Heart right ventricle (tissue), 16 donors: ENCODE measurements at places on chromosomes 7 and 10. TPM values are rescaled to one million over a fixed set of nuclear protein-coding genes. Genes with fewer than 3 reads are reported as not detected.

Gene NPC1L1
- total RNA-seq: 0.29 TPM

Gene CUEDC2
- total RNA-seq: 84.2 TPM

Gene SUN3
- total RNA-seq: not detected

Gene INA
- total RNA-seq: not detected

Gene CTTNBP2
- total RNA-seq: 1.3 TPM

Gene MINDY3
- total RNA-seq: 23.8 TPM

Gene UCN3
- not detected for total RNA-seq

Gene DPP6
- 0.15 TPM for total RNA-seq

Gene PLXNA4
- total RNA-seq: 7.4 TPM

Gene CREM
- 61.5 TPM for total RNA-seq

DNA sequence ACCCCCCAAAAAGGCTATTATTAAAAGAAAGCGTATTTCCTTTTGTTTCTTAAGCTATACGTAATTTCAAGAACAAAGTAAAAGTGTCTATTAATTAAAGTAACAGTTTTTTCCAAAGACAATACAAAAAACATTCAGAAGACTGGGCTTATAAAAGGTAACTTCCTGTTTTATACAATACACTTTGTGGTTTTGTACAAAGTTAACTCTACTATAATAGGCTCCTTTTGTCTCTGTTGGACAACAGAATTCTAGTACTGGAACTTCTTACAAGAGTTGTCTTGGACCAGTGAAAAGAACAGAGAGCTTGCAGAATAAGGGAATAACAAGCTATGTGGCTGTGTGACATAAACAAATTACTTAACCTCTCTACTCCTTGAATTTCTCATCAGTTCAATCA, 21.5 kb downstream of the SFMBT2 start:
- no peak for DNase-seq

GRCh38 chr7:157329447-157329846, 7.4 kb upstream of the DNAJB6 start:
- no peak for DNase-seq

DNA sequence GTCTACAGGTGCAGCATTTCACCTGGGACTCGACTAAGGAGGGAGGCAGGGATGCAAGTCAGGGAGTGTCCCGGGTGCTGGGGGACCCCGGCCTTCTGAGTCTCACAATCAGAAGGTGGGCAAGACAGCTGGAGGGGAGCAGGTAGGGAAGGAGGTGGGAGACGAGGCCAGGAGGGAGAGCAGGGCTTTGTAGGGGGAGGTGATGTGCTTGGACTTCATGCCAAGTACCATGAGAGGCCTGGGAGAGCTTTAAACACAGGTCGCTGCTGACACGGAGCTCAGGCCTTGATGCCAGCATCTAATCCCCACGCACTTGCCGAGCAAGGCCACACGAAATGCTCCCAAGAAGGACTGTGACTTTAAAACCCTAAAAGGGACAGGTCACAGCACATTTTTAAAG, 244.7 kb downstream of the ADARB2 start:
- DNase-seq: no peak

GRCh38 chr10:4670737-4671136, 155.3 kb upstream of the AKR1E2 start:
- no peak for DNase-seq

- DNase-seq: no peak
Measured at GRCh38 chr10:100664316-100665149, 80.8 kb upstream of the PAX2 start.

DNA sequence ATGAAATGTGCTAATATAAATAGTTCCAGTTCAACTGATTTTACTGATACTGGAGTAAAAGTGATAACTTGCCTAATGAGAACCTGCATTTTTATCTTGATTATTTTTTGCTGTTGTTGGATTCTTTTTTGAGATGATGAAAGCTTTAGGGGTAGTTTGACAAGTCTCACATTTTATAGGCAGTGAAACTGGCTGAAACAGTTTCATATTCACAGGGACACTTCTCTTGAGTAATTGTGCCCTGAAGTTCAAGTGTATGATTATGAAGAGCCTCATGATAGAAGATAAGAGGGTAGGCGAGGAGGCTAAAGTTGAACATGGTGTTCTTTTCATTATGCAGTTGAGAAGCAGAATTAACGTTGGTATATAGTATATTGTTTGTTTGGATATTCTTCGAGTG, 5.1 kb downstream of the AUTS2 start:
- no peak for DNase-seq

GRCh38 chr10:113644185-113645120, 19.4 kb downstream of the NRAP start:
- DNase-seq: peak; percentile 14

DNA sequence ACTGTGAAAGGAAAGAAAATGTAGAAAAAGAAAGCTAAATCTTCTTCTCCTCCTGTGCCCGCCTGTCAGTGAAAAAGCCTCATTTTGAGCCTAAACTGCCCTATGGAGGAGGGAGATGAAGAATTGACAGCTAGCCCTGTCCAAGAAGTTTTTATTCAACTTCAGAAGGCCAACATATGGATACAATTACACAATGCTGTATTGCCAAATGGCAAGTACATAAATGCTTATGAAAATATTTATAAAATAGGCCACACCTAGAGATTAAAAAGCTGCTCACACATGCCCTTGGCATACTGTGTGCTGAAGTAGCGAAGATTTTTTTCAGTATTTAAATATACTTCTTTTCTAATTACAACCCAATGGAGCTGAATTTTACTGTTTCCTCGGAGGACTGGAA, 65.1 kb upstream of the NEBL start:
- DNase-seq: no peak

- no peak for DNase-seq
Measured at GRCh38 chr7:127177156-127177555, 75.6 kb downstream of the GRM8 start.

DNA sequence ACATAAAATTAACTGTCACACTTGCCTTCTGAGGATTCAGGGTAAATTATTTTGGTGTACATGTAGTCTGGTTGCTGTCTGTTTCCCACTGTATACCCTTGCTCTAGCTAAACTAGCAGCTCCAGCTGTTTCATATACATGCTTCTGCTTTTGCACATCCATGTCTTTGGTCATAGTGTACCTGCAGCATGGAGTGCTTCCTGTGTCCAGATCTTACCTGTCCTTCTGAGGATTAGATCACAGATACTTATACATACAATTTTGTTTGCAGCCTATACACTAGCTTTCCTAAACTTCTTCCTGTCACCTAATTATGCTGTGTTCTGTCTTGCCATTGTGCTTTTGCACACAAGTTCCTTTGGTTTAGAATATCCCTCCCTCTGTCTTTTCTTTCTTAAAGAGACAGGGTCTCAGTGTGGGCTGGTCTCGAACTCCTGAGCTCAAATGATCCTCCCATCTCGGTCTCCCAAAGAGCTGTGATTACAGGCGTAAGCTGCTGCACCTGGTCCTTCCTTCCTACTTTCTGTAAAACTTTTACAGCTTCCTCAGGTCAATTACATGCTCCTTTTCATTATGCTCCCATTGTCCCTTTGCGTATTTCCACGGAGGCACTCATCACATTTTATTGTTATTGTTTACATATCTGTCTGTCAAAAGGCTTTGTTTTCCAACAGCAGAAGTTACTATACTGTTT, 33.8 kb downstream of the TPST1 start:
- no peak for DNase-seq

DNA sequence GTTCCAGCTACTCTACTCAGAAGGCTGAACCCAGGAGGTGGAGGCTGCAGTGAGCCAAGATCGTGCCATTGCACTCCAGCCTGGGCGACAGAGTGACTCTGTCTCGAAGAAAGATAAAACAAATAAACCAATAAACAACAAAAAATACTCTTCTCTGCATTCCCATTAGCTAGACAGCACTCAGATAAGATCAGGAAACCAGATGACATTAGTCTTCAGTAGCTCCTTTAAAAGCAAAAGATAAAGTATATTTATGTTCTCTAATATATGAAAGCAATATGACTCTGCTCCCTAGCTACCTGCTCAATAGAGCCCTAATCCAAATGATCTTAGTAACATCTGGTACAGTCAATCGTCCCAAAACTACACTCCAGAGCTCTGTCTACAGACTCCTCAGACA, 212.9 kb downstream of the ELMO1 start:
- DNase-seq: no peak

GRCh38 chr10:94211169-94211510, 151.6 kb downstream of the NOC3L start:
- DNase-seq: no peak

- no peak for DNase-seq
Measured at GRCh38 chr10:120607016-120607709, 150.1 kb downstream of the PLPP4 start.

DNA sequence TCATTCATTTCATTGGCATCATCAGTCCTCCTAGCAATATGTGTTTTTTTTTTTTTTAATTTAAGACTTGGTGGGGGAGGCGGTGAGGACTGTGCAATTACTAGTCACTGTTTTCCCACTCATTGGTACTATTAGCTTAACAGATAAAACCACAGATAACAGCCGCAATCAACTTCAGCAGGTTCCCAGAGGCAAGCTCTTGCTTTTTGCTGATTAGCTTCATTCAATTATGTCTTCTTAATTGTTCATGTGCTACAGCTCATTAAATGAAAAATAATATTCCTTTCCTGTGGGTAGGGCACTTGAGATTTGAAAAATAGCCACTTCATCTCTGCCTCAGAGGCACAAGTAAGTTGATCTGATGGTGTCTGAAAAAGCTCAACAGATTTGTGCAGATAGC, 215.5 kb downstream of the PCDH15 start:
- DNase-seq: no peak

DNA sequence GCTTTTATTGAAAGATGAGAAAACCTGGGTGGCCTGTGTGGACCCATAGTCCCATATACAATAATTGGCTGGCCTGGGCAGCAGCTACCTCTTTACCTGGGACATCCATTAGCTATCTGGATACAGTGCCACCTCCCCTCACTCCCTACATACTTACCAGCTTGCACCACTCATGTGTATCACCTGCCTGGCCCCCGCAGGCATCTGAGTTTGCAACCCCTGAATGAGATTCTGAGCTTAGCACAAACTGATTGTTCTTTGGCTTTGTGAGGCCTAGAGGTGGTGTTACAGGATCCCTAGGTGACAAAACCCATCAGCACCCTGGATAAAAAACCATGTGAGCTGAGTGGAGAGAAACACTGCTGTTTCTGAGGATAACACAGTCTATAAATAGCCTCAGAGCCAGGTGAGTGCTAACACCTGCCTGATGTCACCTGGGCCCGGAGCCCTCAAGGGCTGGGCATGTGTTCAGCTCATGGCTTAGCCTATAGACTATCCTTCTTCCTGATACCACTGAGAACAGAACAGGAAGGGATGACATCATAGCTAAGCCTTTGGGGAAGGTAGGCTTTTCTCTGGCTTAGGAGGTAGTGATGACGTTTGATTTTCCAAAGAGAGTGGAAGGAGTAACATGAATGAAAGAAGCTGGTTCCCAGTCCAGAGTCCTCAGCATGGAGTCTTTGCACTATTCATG, 2.6 kb upstream of the PPIF start:
- no peak for DNase-seq

DNA sequence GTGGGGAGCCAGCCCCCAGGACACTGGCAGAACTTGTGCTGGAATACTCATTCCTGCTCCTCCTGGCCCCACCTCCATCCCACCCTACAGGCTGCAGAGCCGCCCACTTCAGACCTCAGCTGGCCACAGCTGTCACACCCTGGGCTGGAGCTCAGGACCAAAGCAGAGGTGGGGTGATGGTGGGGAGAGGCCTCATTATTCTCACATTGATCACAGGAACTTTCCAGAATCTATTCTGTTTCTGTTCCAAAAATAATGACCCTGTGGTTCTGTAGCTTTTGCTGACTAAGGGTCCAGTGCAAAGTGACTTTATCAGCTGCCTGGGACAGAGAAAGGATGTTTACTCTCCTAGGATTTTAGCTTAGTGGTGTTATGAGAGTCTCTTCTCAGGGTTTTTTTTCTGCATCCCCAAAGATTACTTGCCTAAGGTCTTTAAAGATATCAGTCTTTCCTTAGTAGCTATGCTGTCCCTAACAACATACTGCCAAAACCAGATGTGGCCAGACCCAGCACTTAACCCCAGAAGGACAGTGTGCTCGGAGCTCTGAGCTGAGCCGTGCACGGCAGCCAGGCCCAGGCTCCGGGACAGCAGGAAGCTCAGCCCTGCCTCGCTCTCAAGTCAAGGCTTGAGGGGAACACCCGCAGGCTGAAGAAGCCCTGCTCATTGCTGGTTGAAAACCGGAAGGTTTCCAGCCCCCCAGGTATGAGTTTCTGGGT, 223.3 kb downstream of the MLLT10 start:
- DNase-seq: no peak

DNA sequence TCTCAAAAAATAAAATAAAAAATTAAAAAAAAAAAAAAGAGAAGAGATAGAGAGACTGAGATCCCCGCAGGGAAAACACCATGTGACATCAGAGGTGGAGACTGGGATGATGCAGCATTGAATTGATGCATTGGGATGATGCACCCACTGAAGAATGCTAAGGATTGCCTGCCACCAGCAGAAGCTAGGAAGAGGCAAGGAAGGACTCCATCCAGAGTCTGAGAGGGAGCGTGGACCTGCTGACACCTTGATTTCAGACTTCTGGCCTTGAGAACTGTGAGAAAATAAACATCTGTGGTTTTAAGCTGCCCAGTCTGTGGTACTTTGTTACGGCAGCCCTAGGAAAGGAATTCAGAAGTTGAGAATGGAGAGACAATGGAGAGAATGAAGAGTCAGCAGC, 89.8 kb upstream of the PRPS1L1 start:
- no peak for DNase-seq

- no peak for DNase-seq
Measured at GRCh38 chr7:103731169-103731568, 258.3 kb downstream of the RELN start.

- DNase-seq: no peak
Measured at GRCh38 chr7:7976677-7977076, 8.1 kb downstream of the GLCCI1 start.

GRCh38 chr7:4714161-4714700, 32.1 kb downstream of the FOXK1 start:
- no peak for DNase-seq
